ENCODE measurements at places on chromosomes 6 and 20. TPM values are rescaled to one million over a fixed set of nuclear protein-coding genes. Genes with fewer than 3 reads are reported as not detected.
A peak's percentile ranks its signal among the peaks of the same experiment; 100 is the strongest.

Gene RSPH4A
- 0.12 TPM for total RNA-seq

Gene MRPS18A
- total RNA-seq, result 36.5 TPM

Gene OR2H1
- not detected for total RNA-seq

Gene CALHM5
- total RNA-seq, result 3.0 TPM

Gene MCCD1
- not detected for total RNA-seq

Gene RIPPLY2
- total RNA-seq, result not detected

GRCh38 chr6:44925100-44925739, 402.9 kb upstream of the RUNX2 start:
- DNase-seq, result no peak

- no peak for DNase-seq
Observed at GRCh38 chr6:48036316-48036715, 74.7 kb downstream of the PTCHD4 start.

DNA sequence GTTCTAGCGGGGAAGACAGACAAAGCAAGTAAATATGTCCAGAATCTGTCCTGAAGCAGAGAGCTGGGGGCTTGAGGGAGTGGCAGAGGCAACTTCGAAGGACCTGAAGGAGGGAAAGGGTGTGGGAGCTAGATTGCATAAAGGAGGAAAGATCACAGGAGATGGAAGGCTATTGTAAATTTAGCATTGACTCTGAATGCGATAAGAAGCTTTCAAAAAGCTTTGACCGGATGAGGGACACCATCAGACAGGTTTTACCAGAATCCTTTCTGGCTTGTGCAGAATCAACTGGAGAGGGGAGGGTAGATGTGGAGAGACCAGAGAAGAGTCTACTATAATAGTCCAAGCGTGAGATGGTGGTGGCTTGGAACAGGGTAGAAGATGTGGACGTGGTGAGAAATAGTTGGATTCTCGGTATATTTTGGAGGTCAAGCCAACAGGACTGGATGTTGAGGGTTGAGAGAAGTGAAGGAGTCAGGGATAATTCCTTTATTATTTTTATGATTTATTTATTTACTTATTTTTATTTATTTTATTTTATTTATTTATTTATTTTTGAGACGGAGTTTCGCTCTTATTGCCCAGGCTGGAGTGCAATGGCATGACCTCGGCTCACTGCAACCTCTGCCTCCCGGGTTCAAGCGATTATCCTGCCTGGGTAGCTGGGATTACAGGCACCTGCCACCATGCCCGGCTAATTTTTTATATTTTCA, 19.9 kb upstream of the RIPOR3 start:
- DNase-seq, result no peak

DNA sequence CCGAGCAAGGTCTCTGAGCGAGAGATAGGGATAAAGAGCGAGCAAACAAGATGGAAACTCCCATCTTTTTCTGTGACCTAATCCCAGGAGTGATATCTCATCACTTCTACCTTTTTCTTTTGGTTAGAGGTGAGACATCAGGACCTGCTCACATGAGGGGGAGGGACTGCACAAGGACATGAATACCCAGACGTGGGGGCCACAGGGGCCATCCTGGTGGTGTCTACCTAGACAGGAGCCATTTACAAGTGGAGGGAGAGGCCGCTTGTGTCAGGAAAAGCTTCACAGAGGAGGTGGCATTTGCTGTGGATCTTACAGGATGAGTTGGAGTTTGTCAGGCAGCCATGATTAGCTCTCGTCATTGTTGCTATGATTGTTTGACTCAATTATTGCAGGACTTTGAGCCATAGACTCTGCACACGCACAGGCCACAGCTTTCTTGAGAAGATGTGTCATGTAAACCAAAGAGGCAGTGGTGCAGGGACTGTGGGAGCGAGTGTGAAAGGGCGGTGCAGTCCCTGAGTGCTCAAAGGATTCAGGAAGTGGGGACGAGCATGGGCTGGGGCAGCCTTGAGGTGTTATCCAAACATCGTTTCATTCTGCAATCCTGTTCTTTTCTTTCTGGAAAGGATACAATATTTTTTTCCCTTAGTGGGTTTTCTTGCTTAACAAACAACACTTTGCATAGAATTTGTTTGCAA, 7.7 kb downstream of the NPEPL1 start:
- DNase-seq, result no peak

DNA sequence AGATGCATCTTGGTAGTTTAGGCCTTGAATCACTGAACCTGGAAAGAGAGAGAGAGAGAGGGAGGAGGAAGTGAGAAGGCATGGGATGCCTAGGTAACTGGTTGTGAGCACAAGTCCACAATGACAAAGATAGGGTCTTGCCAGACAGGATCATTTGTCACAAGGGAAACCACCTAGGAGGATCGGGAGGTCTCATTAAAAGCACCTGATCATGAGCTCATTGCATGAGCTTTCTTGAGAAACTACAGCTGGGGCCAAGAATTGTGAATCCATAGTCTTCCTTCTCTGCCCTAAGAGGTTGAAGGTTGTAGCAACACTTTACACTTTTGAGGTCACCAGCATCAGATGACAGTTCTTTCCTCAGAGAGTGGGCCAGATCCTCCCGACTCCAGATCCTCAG, 195.7 kb downstream of the CD83 start:
- DNase-seq, result no peak

DNA sequence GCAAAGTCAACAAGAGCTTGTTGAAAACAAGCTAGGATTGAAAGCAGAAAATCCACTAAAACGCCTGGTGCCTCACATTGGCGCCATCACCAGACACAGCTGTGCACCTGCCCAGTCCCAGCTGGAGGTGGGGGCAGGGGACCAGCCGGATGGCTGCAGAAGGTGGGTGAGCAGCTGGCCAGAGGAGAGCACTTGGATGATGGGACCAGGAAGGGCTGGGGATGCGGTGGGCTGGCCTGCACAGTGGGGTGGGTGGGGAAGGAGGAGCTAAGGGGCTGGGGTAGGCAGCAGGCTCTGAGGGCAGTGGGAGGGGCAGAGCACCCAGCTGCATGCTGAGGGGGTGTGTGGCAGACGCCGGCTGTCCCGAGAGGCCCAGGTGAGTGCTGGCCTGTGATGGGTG, 7.1 kb downstream of the CABLES2 start:
- no peak for DNase-seq

DNA sequence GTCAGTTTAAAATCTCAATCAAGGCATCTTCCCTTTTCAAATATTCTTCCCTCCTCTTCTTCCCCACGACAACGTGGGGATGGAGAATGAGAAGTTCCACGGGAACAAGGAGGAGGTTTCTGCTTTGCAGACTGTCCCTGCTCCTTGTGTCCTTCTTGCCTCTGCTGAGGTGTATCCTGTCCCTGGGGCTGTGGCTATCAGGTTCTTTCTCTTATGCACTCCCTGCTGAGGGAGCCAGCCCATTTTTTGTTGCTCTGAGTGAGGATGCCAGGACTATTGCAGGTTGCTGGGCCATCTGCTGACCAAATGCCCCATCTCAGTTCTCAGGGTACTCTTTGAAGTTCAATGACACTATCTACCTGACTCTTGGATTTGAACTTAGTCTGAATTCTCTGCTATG, 533.6 kb downstream of the RNF144B start:
- no peak for DNase-seq

DNA sequence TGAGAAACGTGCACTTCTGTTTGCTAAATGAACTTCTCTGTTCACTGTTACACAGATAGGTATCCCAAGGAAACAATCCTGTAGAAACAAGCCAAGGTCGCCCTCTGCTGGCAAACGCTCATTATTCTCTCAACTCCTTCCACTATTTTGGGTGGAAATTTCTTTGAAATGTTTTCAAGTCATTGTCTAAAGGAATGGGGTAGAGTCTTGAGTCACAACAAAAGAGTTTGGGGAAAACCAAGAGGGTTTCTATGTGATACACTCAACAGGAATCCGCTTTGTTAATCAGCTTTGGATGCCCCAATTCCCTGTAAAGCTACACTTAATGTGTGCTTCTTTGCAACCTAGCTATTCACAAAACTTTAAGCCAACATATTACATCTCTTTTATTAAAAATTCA, 4.6 kb upstream of the RAE1 start:
- DNase-seq, result peak; percentile 78

- DNase-seq, result no peak
Observed at GRCh38 chr6:74199215-74199915, 503.4 kb downstream of the CD109 start.

DNA sequence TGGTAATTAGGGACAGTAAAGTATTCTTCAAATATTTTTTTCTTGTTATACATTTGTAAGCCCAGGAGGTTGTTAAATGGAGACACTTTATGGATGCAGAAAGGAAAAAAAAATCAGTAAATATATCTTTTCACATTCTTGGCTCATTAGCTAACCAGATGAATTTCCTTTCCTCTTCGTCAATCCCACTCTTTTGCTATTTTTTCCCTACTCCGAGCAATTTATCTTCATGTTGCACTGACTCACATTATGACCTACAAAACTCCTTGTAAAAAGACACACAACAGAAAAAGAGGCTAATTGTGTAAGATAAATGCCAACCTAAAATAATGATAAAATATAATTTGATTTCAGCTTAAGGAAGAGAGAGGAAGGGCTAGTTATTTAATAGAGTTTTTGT, 472.9 kb upstream of the ZNF337 start:
- no peak for DNase-seq

DNA sequence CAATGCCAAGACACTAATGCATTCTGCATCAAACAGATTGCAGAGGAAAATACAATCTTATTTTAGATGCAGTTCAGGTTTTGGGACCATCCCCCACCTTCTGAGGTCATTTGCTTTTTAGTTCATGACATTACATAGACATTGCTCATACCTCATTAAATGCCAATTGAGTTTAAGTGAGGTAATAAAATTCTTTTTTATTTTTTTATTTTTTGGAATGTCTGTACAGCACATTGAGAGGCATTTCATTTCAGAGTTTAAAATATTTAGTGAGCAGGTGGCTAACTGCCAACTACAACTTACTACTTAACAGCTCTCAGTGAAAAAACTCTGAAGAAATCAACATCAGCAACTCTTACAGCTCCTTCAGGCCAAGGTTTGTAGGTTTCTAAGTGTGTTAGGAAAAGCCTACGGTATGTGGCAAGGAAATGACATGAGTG, 482.2 kb upstream of the RNF217 start:
- DNase-seq, result no peak

- DNase-seq, result no peak
Observed at GRCh38 chr6:9103876-9104521, 668.7 kb upstream of the SLC35B3 start.

DNA sequence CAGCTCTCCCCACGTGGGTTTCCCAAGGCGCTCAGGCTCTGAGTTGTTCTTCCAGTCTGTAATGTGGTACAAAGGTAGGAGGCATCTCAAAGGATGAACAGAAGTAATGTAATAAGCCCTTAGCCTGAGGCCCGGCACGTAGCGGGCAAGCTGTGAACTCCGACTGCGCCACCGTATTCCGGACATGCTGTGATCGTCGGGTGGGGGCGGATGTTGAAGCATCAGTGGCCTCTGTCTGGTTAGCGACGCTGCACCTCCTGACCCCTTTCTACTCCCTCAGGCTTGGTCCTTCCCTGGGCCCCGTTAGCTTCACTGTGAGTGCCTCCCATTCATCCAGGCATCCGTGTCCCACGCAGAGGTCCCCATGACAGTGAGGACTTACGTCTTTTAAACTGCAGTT, 151.7 kb downstream of the ERMARD start:
- no peak for DNase-seq

- no peak for DNase-seq
Observed at GRCh38 chr6:11275598-11275997, 43.1 kb upstream of the NEDD9 start.

DNA sequence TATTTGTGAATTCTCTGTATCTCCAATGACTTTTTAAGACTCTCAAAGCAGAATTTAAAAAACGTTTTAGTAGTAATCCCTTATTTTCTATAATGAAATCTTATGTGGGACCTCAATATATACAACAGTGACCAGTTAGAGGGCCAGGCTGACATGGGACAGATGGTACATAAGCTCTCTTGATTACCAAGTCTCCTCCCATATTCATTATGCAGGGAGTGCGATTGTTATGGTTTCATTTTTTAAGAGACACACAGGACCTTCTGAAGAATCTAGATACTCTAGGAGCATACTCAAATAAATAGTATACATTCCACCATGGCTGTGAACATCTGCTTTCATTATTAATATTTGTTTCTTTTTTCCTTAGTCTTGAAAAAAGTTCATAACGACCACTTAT, 43.5 kb downstream of the GCLC start:
- no peak for DNase-seq

All from left cardiac atrium (tissue), 4 donors.